ENCODE measurements at places on chromosomes 2 and 18.

GRCh38 chr18:48163738-48164115, 233.3 kb upstream of the SMAD2 start:
- no peak for DNase-seq

DNA sequence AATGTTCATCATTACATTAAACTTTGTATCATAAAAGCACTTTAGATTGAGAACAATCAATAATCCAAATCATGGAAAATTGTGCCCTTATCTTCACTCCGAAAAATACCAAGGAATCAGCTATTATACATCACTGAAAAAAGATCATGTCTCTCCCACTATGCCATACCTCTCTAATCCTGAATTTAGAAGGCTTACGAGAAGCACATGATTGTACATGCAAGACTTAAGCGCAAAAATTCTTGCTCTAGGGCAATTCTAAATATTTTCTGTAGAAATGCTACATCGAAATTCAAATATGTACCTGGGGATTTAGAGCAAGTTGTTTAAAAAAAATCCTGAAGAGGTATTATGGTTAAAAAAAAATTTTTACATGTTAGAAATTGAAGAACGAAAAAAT, 1.3 kb downstream of the CYTIP start:
- no peak for DNase-seq

DNA sequence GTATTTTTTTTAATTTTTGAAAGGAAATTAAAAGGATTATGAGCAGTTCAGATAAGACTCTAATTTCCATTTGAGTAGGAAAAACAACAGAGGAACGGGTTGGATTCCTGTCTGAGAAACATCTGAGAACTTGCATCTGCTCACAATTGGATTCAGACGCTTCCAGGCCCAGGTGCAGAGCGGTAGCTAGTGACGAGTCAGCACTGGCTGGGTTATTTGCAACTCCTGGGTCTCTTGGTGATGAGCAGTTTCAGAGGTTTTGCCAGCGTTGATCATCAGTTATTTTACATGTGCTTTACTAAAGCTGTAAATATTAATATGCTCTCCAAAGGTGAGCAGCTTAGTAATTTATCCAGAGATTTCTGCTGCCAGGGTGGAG, 39.1 kb upstream of the B3GNT7 start:
- no peak for DNase-seq

- no peak for DNase-seq
Observed at GRCh38 chr2:136124805-136125204, 6.9 kb upstream of the CXCR4 start.

DNA sequence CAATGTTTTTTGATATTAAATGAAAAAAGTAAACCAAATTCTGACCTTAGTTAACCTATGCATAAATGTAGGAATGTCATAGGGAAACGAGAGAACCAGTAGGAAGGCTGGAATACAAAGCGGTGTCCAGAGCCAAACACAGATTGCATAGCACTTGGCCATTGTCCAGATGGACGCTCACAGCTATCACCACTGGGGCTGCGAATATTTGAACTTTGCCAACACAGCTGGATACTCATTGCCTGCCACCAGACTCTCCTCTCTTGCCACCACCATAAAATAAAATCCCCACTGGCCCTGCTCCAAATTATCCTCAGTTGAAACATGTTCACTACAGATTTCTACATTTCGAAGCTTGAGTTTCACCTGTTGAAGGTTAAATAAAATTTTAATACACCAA, 159.3 kb upstream of the GULP1 start:
- DNase-seq, result no peak

DNA sequence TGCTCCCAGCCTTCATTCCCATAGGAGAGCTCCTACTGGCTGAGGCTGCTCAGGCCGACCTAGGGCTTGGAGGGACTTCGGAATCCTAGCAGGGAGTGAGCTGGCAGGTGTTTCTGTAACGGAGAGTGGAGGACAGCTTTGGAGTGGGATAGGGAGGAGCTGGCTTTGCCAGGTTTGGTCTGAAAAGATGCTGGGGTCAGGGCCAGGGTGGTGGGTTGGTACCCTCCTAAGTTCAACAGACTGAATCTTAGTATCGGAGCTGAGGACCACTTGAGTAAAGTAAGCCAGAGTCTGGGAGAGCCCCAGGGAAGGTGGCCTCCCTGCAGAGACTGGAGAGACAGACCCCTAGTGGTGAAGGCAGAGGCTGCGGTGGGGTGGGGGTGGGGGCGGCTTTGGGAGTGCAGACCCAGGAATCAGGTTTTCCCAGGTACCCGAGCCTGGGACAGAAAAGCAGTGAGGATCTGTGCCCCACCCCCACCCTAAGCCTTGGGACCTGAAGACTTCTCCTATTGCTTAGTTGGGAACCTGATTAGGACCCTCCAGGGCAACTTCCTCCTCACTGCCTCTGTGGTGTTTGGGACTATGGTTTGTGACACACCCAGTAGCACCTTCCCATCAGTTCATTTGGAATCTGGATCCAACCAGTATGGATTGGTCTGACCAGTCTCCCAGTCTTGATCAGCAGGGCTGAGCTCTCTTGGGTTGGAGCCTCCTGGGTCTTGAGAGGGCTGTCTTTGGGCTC, 3.0 kb downstream of the CNNM4 start:
- no peak for DNase-seq

DNA sequence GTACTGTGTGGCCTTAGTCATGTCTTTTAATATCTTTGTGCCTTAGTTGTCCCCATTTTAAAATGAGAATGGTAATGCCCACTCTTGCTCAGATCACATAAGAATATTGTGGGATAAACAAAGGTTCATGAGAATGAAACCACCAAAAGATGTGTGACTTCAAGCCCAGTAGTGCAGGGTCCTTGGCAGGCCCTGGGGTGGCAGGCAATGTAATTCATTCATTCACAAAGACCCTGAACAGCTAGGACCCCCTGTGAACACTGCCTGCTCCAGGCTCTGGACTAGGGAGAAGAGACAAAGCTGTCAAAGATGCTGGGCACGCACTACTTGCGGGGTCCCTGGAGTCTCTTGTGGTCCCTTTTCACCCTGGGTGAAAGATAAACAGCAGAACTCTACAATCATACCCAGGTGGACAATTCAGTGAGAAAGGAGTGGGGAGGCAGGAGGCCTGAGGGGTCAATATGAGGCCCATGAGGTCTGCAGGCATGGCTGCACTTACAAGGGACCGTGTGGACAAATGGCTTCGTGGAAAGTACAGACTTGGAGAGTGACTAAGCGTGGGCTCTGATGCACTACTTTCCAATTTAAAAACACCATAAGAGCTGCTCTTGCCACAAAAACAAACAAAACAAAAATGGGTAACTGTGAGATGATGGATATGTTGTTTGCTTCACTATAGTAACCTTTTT, 136.1 kb downstream of the SMAD7 start:
- no peak for DNase-seq

- no peak for DNase-seq
Observed at GRCh38 chr2:67318993-67319481, 78.1 kb upstream of the ETAA1 start.

DNA sequence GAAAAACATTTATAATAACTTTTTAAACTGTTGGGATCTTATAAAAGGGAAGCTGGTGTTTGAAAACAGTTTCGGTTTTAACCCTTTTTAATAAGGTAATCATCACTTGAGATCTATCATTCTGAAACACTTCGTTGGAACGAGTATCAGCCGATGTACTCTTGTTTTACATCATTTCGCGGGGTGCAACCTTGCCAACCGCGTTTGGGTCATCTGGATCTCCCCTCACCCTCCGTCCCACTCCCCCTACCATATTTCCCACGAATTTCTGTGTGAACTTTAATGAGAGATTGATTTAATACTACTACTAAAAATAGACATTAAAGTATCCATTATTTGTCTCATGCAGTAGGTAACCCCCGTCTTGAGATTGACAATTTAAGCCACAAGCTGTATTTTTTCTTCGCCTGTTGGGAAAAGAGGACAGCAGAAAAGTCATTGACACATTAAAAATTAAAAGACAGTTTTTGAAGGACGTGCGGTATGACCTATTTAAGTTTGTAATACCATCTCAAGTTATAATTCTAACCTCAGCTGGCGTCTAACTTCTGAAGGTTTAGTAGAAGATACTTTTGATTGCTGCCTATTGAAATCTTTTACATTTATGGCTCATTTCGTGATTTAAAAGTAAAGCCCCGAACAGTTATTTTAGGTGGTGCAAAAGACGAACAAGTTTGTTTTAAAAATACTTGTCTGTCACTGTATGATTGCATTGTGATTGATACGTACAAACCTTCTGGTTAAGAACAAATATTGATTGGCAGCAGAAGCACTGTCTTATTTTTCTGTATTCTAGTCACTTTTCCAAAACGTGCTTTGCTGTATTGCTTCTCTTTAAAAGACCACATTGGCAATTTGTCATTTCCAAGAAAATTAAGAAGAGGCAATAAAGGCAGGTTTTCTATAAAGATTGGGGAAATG, 1.5 kb downstream of the CREB1 start:
- no peak for DNase-seq

GRCh38 chr18:5512176-5512575, 31.6 kb downstream of the EPB41L3 start:
- DNase-seq, result no peak

DNA sequence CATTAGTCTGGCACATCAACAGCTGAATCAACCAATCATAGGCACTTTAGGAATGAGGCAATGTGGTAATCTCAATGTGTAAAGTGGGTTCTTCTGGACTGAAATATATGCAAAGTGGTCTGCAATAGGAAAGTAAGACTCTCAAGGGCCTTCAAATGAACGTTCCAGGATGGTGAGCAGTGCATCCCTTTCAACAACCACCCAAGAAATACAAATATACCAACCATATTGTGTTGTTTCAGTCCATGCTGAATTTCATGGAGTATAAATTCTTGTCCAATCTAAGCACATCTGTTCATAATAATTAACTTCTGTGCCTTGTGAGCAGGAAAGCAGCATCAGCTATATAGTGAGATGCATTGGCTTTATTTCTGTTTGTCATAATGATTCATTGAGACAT, 556.2 kb downstream of the THSD7B start:
- DNase-seq, result peak; percentile 61

DNA sequence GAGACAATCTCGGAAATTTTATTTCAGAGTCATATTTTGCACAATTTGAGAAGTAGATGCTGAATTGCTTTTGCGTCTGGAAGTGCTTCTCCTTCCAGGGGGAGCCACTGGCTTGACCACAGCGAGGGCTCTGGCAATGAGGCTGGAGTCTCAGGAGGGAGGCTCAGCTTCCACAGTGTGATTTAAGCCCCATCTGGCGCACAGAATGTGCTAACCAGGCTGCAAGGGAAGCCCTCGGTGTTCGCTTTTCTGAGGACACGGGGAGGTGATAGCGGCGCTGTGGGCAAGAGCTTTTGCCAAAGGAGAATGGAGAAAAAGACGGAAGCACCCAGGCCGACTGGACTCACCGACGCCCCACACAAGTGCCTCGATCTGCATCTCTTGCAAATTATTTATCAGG, 52.4 kb downstream of the ADI1 start:
- no peak for DNase-seq

GRCh38 chr18:10783941-10784340, 258.1 kb downstream of the NAPG start:
- DNase-seq, result no peak

GRCh38 chr2:241764275-241765241, 12.1 kb upstream of the GAL3ST2 start:
- DNase-seq, result no peak

- no peak for DNase-seq
Observed at GRCh38 chr18:55346961-55347740, 240.8 kb downstream of the TCF4 start.

DNA sequence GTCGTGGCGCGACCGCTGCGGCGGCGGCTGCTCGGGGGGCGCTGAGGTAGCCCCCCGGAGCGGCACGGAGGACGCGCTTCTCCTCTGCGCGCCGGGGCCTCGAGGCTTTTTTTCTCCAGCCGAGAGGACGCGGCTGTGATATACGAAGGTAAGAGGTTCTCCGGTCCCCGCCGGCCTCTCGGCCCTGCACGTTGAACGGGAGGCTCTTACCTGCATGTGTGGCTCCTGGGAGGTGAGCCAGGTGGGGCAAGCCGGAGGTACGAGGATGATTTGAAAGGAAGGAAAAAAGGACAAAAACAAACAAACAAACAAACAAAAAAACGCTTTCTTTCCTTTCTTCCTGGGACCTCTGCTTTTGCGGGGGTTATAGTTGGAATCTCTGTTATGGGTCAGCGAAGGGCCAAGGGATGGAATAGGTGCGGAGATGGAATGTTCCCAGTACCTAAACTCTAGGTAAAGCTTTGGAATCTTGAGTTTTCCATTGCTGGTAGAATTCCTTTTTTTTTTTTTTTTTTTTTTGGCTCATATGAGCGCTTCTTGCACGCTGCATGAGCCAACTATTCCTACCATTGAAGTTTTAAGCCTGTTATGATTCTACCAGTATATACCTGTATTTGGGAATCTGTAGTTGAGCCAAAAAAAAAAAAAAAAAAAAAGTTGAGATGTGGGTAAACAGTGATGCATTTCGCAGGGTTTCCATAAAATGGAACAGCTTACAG, 674 bp downstream of the PTPN4 start:
- no peak for DNase-seq

DNA sequence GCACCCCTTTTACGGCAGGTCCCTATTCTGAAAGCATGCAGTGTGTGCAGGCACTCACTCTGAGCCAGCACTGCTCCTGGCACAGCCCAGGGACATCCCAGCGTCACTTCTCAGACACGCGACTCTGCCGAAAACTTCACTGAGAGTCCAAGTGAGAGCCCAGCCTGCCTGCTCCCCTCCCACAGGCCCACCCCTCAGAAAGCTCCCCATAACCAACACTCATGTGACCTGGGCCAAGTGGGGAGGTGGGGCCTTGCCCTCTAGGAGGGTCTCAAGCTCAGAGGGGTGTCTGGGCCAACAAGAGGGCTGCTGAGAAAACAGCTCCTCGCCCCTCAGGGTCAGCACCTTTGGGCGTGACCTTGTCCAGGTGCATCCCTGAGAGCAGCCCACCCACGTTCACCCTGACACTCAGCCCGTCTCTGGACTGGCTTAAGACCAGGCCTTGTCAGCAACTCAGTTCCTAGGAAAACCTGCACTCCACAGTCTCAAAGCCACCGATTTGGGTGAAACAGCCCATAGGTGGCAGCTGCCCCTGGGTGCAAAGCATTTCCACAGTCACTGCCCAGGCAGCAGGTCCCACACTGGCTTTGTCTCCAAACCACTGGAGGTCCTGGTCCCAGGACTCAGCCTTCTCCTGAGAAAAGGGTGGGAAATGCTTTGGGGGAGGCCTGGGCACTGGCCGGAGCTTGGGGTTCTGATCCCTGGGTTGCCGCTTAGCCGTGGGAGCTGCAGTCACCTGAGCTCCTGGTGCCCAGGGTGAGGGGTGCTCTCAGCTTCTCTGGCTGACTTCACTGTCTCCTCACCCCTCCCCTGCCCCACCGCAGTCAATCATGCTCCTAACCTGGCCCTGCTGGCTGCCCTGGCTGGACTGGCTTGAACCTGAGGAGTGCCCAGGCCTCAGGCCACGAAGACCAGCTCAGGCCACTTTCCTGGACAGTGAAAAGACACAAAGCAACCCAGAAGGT, 209.6 kb downstream of the HDAC4 start:
- no peak for DNase-seq

DNA sequence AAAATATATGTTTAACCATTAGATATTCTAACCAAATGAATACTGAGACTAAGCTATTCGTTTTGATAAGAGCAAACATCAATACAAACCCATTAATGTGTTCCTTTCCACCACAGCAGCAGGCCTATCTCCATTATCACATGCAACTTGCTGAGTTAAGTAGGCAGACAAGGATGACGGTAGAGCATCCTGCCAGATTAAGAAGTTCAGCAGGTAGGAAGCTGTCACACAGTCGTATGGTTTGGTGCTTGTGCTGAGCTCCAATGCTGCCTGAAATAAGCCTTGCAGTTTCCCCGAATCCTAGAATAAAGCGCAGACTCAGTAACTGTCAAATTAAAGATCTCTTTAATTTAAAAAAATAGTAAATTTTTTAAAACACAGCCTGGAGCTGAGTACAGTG, 39.6 kb downstream of the THADA start:
- DNase-seq, result no peak
